ENCODE measurements at places on chromosomes 6 and 20. TPM values are rescaled to one million over a fixed set of nuclear protein-coding genes. Genes with fewer than 3 reads are reported as not detected.

Gene PHF1
- total RNA-seq, result 76.0 TPM

Gene OLIG3
- total RNA-seq, result not detected

Gene SS18L1
- total RNA-seq, result 9.0 TPM

Gene WFDC10B
- total RNA-seq, result not detected

Gene KHDRBS2
- total RNA-seq, result 5.5 TPM

Gene OPRL1
- total RNA-seq, result 1.4 TPM

DNA sequence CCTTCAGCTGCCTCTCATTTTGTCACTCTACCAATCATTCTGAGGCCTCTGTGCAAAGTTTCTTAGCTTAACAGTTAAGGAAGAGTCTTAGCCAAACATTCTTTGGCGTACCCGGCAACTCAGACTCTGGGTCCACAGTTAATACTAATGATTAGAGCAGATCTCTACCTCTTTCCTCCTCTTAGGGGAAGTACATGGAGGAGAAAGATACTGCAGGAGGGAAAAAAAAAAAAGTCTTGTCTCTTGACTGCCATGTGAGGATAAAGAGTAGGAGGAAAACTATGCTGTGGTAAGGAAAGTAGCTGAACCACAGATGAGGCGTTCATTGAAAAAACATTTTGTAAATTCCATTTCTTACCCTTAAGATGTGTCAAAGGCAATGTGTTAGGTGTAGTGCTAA, 44.0 kb upstream of the MARCKS start:
- no peak overlapping the region for H3K27ac ChIP-seq
- H3K27me3 ChIP-seq, result no peaks in the 10 kb centered on the region
- DNase-seq, result no peak
- peaks cover 29% of the 10 kb centered on the region for H3K4me1 ChIP-seq

GRCh38 chr6:71203206-71203605, 85.4 kb upstream of the OGFRL1 start:
- no peaks in the 10 kb centered on the region for H3K36me3 ChIP-seq
- peaks cover 3% of the 10 kb centered on the region for H3K27me3 ChIP-seq

DNA sequence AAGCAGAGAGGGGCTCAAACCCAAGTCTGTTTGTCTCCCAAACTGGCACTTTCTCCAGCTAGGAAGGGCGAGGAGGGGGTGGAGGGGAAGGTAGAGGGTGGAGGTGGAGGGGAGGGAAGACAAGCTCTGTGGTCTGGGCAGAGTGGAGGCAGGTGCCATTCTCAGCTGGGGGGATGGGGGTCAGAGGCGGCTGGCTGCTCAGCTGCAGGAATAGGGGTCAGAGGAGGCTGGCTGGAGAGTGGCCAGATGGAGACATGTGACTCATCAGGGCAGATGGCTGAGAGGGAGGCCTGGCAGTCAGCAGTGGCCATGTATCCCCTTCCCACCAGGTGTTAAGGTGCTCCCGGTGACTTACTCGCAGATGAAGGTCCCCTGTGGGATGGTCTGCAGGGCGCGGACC, 3.5 kb upstream of the SLC44A4 start:
- H3K27me3 ChIP-seq, result no peaks in the 10 kb centered on the region
- no peaks in the 10 kb centered on the region for H3K4me1 ChIP-seq
- no peak overlapping the region for H3K27ac ChIP-seq
- H3K4me3 ChIP-seq, result no peak overlapping the region

DNA sequence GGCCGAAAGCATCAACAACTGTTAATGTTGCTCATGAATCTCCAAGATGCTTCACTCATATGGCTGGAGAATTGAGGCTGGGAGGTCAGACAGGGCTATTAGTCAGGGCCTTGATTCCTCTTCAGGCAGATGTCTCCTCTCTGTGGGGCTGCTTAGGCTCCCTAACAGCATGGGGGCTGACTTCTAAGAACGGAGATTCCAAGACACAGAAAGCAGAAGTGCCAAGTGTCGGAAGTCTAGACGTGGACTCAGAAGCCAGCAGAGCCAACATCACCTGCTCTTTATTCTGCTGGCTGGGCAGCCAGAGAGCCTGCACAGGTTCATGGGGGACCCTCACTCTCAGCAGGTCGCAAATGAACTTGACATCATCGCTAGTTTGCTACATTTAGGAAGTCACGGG, 279.8 kb downstream of the CDH26 start:
- no peak for DNase-seq
- H3K36me3 ChIP-seq, result no peaks in the 10 kb centered on the region
- H3K4me1 ChIP-seq, result no peaks in the 10 kb centered on the region
- H3K27me3 ChIP-seq, result no peaks in the 10 kb centered on the region

- peaks cover 29% of the 10 kb centered on the region for H3K4me1 ChIP-seq
- no peaks in the 10 kb centered on the region for H3K36me3 ChIP-seq
- peak overlapping the region; percentile 68 for H3K4me3 ChIP-seq
- no peak for DNase-seq
Measured at GRCh38 chr20:15333170-15333569, 995.8 kb upstream of the FLRT3 start.

DNA sequence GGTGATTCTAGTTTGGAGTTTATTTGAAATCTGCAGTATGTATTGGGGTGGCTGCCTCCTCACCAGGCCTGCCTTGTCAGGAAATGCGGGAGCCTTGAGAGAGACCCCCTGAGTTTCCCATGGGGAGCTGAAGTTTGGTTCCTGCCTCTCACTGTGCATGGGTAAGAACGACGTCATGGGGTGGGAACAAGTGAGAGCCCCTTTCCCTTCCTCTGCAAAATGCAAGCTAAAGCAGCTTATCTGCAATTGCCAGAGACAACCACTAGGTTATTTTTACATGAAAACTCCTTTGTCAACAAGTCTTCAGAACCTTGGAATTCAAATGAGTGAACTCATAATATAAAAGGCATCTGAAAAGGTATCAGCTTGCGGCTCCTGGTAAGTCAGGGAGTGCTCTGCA, 58.4 kb downstream of the TMEM170B start:
- H3K4me3 ChIP-seq, result no peak overlapping the region
- peaks cover 9% of the 10 kb centered on the region for H3K27me3 ChIP-seq
- no peaks in the 10 kb centered on the region for H3K4me1 ChIP-seq
- no peak overlapping the region for H3K27ac ChIP-seq

DNA sequence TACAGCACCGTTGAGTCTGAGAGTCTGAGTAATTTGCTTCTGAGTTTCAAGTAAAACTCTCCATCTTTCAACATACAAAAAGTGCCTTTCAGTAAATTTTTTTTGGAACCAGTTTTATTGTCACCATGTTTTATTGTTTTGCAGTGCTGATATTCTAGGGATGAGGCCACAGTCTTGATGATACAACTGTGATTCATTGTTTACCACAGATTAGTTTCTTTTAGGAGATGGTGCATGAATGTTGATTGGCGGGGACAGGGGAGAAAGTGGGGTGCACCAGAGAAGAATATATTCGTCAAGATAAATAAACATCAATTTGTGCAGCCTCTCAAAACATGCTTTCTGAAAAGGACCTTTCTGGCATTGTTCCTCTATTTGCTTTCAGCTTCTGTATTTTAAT, 109.0 kb downstream of the MCHR2 start:
- no peaks in the 10 kb centered on the region for H3K4me1 ChIP-seq
- no peak overlapping the region for H3K27ac ChIP-seq
- no peak overlapping the region for H3K4me3 ChIP-seq
- peaks cover 6% of the 10 kb centered on the region for H3K27me3 ChIP-seq

DNA sequence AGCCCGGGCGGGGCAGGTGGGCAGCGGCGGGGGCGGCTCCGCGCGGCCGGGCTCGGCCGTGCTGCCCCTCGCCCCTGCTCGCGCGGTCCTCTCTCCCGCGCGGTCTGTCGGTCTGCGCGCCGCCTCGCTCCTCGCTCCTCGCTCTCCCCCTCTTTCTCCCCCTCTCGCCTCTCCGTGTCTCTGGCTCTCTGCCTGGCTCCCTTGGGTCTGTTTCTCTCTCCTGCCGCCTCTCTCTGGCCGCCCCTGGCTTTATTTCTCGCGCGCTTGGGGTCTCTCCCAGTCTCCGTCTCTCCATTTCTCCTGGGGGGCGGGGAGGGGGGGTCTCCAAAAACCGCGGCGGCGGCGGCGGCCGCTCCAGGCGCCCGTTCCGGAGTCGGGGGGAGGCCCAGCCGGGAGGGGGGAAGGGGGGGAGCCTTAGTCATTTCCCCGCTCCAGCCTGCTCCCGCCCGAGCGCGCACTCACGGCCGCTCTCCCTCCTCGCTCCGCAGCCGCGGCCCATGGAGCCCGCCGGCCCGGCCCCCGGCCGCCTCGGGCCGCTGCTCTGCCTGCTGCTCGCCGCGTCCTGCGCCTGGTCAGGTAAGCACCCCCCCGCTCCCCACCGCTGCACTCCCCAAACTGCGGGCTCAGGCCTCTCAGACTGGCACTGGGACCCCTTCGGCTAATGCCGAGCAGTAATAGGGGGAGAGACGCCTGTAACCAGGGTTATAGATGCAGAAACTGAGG, at the start of gene SIRPA:
Gene SIRPA, plus strand, starts transcription at position 457 of the 723 bp plus-strand sequence. Its CDS starts 41 bp downstream, at position 498.
- H3K27me3 ChIP-seq, result no peaks in the 10 kb centered on the region
- H3K4me3 ChIP-seq, result peak within 1 kb of the TSS; percentile 83
- H3K27ac ChIP-seq, result peak within 1 kb of the TSS; percentile 79
- DNase-seq, result no peak

DNA sequence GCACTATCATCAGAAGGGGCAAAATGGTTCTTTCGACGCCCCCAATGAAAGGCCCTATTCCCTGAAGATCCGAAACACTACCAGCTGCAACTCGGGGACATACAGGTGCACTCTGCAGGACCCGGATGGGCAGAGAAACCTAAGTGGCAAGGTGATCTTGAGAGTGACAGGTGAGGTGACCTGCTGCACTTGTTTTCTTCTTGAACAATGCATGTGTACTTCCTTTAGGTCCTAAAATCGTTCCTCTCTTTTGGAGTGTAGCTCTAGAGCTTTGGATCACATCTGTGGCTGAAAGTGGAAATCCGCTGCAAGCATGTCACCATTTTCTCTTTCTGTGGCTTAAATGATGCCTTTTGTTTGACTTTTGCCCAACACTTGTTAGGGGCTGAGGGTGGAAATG, 14.0 kb downstream of the CD83 start:
- H3K36me3 ChIP-seq, result peaks cover 98% of the 10 kb centered on the region
- H3K4me1 ChIP-seq, result peaks cover 95% of the 10 kb centered on the region
- H3K27me3 ChIP-seq, result no peaks in the 10 kb centered on the region
- peak overlapping the region; percentile 3 for H3K4me3 ChIP-seq

GRCh38 chr6:125699591-125699990, 49.8 kb upstream of the HEY2 start:
- no peaks in the 10 kb centered on the region for H3K36me3 ChIP-seq
- no peak for DNase-seq
- H3K27ac ChIP-seq, result no peak overlapping the region
- H3K27me3 ChIP-seq, result peaks cover 5% of the 10 kb centered on the region

GRCh38 chr6:150204705-150205472, 62.0 kb downstream of the PPP1R14C start:
- H3K36me3 ChIP-seq, result no peaks in the 10 kb centered on the region
- H3K4me3 ChIP-seq, result no peak overlapping the region
- no peak overlapping the region for H3K27ac ChIP-seq
- DNase-seq, result no peak
- peaks cover 7% of the 10 kb centered on the region for H3K27me3 ChIP-seq
